Endodermal cell (in vitro differentiated cells): ENCODE measurements at places on chromosomes 7 and 10.

DNA sequence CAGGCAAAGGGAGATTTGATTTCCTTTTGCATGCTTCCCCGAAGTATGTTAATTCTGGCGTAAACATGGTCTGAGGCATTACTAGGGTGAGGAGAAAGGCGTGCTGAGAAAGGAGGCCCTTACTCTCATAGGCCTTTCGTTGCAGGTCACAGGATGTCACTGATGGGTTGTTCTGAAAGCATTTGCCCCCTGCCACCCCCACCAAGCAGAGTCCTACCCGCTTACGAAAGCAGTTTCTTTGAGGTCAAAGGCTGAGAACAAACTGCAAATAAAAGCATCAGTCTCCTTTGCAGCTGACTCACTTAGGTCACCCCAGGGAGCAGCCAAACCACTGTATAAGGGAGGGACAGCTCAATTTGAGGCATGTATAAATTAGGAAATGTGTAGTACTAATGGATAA lies 57.1 kb downstream of the BPGM start:
- H3K27ac ChIP-seq, result no peak overlapping the region
- H3K27me3 ChIP-seq, result no peaks in the 10 kb centered on the region
- H3K36me3 ChIP-seq, result no peaks in the 10 kb centered on the region

GRCh38 chr10:112532189-112532588 lies 85.2 kb downstream of the VTI1A start:
- DNase-seq, result no peak
- peaks cover 2% of the 10 kb centered on the region for H3K4me1 ChIP-seq
- H3K27ac ChIP-seq, result no peak overlapping the region
- H3K36me3 ChIP-seq, result no peaks in the 10 kb centered on the region
- no peak overlapping the region for H3K4me3 ChIP-seq
- H3K27me3 ChIP-seq, result no peaks in the 10 kb centered on the region

DNA sequence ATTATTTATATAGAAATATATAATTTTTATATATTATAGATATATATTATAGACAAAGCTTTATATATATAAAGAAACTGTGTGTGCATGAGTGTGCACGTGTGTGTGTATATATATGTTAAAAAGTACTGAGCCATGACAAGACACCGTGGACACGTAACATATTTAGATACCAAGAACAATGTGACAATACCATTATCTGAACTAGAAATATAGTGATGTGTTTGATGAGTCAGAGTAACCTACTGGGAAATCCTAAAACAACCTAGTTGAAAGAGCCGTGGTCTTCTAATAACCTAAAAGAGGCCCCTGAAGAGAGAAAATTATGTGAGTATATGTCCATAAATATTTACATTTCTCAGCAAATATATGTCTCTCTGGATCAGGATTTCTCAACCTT lies 50.7 kb upstream of the ITGB8 start:
- no peak overlapping the region for H3K4me3 ChIP-seq
- no peak overlapping the region for H3K27ac ChIP-seq
- DNase-seq, result no peak
- no peaks in the 10 kb centered on the region for H3K36me3 ChIP-seq

- H3K27me3 ChIP-seq, result peaks cover 49% of the 10 kb centered on the region
- H3K36me3 ChIP-seq, result peaks cover 50% of the 10 kb centered on the region
Observed at GRCh38 chr10:8060010-8060703, 5.7 kb downstream of the GATA3 start.

GRCh38 chr10:103929381-103929921 lies 11.5 kb upstream of the STN1 start:
- no peak for DNase-seq
- H3K27me3 ChIP-seq, result no peaks in the 10 kb centered on the region
- H3K4me1 ChIP-seq, result peaks cover 7% of the 10 kb centered on the region
- H3K36me3 ChIP-seq, result no peaks in the 10 kb centered on the region

- no peaks in the 10 kb centered on the region for H3K36me3 ChIP-seq
- no peak overlapping the region for H3K4me3 ChIP-seq
- no peak overlapping the region for H3K27ac ChIP-seq
Observed at GRCh38 chr10:132554053-132554990, 16.7 kb downstream of the INPP5A start.

- no peak overlapping the region for H3K4me3 ChIP-seq
- no peaks in the 10 kb centered on the region for H3K4me1 ChIP-seq
- no peaks in the 10 kb centered on the region for H3K36me3 ChIP-seq
- no peaks in the 10 kb centered on the region for H3K27me3 ChIP-seq
- peak; percentile 98 for DNase-seq
Observed at GRCh38 chr7:100951172-100951571, 1.8 kb downstream of the MUC3A start.

GRCh38 chr10:86486856-86487255 lies 34.7 kb downstream of the WAPL start:
- no peak for DNase-seq
- no peak overlapping the region for H3K27ac ChIP-seq
- H3K4me3 ChIP-seq, result no peak overlapping the region
- peaks cover 63% of the 10 kb centered on the region for H3K36me3 ChIP-seq
- no peaks in the 10 kb centered on the region for H3K4me1 ChIP-seq
- H3K27me3 ChIP-seq, result no peaks in the 10 kb centered on the region

GRCh38 chr10:118912961-118913600 lies 116.4 kb upstream of the NANOS1 start:
- no peaks in the 10 kb centered on the region for H3K36me3 ChIP-seq
- no peaks in the 10 kb centered on the region for H3K27me3 ChIP-seq
- no peak for DNase-seq
- no peak overlapping the region for H3K4me3 ChIP-seq

DNA sequence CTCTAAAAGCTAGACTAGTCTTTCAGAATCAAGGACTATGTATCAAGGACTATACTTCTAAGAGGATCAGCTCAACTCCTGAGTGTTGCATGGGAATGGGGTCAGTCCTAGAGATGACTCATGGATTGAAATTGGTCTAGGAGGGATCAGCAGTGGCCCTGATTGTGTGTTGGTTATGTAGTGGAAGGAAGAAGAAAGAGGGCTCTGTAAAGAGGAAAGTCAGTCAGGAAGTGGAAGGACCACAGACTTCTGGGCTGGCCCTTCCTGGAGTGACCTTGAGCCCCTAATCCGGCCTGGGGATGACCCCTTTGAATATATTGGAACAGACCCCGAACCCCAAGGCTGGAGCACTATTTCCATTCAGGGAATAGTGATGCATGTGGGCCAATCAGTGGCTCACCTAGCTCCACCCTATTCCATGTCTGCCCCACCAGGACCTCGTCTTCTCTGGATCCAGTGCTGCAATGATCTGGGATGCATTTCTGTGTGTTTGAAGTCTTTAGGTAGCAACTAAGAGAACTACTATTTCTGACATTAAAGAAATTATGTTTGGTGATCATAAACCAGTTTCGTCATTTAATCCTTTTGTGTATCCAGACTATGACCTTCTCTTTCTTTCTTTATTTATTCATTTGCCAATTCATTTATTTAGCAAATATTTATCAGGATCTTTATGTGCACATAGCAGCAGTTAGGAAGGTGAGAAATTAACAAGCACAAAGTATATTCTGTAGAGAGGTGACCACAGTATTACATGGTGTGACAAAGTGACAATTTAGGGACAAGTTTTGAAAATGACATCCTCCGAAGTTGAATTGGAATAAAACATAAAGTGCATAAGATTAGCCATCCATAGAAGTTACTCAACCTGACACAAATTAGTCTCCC lies 48.6 kb upstream of the KIF5B start:
- H3K4me1 ChIP-seq, result peaks cover 3% of the 10 kb centered on the region
- DNase-seq, result no peak
- H3K36me3 ChIP-seq, result no peaks in the 10 kb centered on the region
- H3K4me3 ChIP-seq, result no peak overlapping the region
- H3K27me3 ChIP-seq, result no peaks in the 10 kb centered on the region
